Renal cortical epithelial cell (primary cell): ENCODE measurements at places on chromosomes 2 and 18.

- no peak for DNase-seq
Measured at GRCh38 chr2:117631152-117631945, 183.1 kb upstream of the DDX18 start.

- no peak for DNase-seq
Measured at GRCh38 chr2:194553980-194554379, 1103.0 kb upstream of the SLC39A10 start.

- DNase-seq: peak; percentile 13
Measured at GRCh38 chr2:189143925-189144324, 35.6 kb downstream of the COL5A2 start.

DNA sequence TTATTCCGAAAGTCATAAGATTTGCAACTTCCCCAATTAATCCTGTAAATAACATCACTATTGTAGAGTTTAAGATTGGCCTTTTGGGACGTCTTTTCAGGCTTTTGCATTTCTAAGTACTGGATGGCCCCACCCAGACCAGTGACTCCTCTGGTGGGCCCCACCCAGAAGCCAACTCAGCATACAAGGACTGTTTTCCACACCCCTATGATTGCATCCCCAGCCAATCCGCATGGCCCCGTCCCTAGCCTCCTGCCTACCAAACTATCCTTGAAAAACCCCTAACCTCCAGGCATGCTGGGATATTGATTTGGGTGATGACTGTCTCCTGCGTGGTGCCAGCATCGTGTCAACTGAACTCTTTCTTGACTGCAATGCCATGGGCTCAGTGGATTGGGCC lies 24.5 kb upstream of the TGIF1 start:
- no peak for DNase-seq

GRCh38 chr2:186032102-186032738 lies 293.6 kb downstream of the FSIP2 start:
- no peak for DNase-seq

DNA sequence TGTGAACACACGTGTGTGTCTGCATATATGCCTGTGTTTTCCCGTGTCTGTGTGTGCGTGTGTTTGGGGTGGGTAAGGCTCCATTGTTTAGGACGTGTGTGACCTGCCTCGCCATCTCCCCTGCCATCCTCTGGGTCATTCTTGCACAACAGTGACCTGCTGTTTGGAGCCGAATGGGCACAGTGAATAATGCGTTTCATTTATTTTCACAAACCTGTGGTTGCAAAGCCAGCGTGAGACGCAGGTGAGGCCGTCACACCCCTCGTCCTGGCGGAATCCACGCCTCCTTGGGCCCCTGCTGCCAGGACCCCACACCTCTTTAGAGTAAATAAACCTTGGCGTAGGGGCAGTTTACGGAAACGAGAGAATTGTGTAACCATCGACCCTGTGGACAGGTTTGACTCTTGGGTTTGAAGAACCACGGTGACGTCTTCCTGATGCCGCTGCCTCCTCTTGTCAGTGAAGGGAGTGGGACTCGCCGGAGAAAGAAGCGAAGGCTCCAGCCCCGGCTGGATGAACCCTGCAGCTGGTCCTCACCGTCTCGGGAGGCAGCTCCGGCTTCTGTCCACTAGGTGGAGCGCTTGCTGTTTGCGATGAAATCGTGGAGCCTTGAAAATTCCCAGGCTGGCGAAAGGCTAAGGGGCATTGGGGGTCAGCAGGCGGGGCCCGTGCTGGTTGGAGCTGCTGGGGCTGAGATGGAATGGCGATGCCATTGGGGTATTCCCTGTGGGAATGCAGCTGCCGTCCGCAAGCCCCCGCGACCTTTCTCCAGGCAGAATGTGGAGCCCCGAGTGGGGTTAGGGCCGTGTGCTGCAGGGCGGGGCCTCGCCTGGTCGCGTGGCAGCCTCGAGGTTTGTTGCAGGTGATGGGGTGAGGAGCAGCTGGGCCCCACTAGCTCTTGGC lies 81.1 kb downstream of the RTP5 start:
- DNase-seq: peak; percentile 29
